ENCODE measurements at places on chromosomes 7 and 10. TPM values are rescaled to one million over a fixed set of nuclear protein-coding genes. Genes with fewer than 3 reads are reported as not detected.
A peak's percentile ranks its signal among the peaks of the same experiment; 100 is the strongest.

Gene RNF32
- 1.6 TPM for total RNA-seq

DNA sequence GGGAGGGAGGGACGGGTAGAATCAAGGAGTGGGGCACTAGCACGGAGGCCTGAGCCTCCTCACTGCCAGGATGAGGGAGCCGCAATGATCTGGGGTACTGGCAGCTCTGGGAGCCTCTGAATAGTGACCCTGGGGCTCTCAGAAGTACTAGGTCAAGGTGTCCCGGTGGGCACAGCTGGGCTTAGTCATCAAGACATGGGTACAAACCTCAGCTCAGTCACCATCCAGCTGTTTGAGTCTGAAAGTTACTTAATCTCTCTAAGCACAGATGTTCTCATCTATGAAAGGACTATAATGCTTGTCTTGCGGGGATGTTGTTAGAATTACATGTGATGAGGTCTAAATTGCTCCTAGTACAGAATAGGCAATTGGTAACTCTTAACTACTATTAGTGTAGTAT is 276.8 kb downstream of the KCNMA1 start:
- H3K4me1 ChIP-seq: no peaks in the 10 kb centered on the region
- H3K4me3 ChIP-seq: no peak overlapping the region
- H3K36me3 ChIP-seq: no peaks in the 10 kb centered on the region
- H3K27ac ChIP-seq: no peak overlapping the region
- H3K27me3 ChIP-seq: peaks cover 67% of the 10 kb centered on the region
- no peak for DNase-seq

- peaks cover 35% of the 10 kb centered on the region for H3K4me1 ChIP-seq
- peaks cover 32% of the 10 kb centered on the region for H3K36me3 ChIP-seq
- DNase-seq: no peak
- no peaks in the 10 kb centered on the region for H3K27me3 ChIP-seq
- no peak overlapping the region for H3K4me3 ChIP-seq
Observed at GRCh38 chr10:74018241-74018640, 20.3 kb downstream of the VCL start.

Gene MMD2
- not detected for total RNA-seq

DNA sequence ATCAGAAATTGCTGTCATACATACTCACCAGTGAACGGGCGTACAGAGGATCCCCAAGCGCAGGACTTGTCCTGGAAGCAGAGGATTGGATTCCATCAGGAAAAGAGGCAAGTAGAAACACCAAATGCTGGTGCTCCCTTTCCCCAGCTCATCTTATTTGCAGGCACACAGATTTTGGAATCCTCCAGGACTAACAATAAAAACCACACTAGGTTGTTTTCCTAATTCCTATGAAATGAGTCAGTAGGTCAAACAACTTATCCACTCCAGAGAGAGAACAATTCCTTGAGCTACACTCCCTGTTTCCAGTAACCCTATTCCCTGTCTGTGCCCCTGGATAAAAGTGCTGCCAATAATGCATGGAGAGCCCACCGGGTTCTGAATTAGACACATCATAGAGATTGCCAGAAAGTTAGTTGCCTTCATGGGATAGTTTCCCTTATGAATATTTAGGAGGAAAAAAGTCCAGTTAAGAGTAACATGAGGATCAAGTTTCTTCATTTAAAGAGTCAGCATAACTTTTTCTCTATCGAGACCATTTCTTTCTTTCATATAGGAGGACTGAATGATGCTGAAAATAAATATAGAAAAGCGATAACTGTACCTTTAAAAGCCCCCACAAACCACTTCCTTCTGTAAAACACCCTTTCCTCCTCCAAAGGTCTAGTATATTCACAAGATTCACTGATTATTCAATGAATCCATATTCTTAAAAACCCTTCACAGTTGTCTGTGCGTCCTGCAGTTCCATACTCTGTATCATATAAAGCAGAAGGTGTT is 178.3 kb upstream of the KLF14 start:
- no peaks in the 10 kb centered on the region for H3K27me3 ChIP-seq
- DNase-seq: no peak
- H3K27ac ChIP-seq: peak overlapping the region; percentile 97
- H3K4me3 ChIP-seq: peak overlapping the region; percentile 94
- peaks cover 99% of the 10 kb centered on the region for H3K36me3 ChIP-seq
- H3K4me1 ChIP-seq: peaks cover 55% of the 10 kb centered on the region

- no peaks in the 10 kb centered on the region for H3K27me3 ChIP-seq
- H3K4me3 ChIP-seq: peak overlapping the region; percentile 89
- peaks cover 11% of the 10 kb centered on the region for H3K36me3 ChIP-seq
- peak; percentile 18 for DNase-seq
- no peak overlapping the region for H3K27ac ChIP-seq
Observed at GRCh38 chr10:95906677-95907455, 909 bp upstream of the CC2D2B start.

- no peak for DNase-seq
- H3K27me3 ChIP-seq: no peaks in the 10 kb centered on the region
- H3K36me3 ChIP-seq: no peaks in the 10 kb centered on the region
- no peak overlapping the region for H3K4me3 ChIP-seq
Observed at GRCh38 chr7:140869430-140869829, 55.3 kb downstream of the BRAF start.

DNA sequence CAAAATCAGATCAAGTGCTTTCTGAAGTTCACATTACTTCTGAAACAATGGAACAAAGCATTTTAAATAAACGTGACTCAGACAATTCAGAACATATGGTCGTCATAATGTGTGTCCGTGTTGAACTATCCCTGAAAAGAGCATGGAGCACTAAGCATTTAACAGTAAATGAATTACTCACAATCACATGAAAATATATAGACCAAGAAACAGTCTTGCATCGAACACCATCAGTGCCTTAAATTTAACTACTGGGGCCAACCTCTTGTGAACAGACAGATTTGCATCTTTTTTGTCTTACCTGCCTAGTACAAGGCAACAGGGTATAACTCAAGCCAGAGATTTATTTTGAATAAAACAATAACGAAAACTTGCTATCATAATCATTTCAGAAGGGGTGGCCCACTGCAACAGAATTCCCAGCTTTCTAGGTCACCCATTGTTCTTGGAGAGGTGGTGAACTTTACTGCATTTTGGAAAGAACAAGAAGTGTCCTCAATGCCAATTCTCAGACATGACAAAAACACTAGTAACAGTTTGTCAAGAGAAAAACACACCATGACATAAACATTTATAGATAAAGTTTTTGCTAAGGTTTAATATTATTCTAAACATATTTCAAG is 293.5 kb downstream of the SFMBT2 start:
- no peak for DNase-seq
- no peaks in the 10 kb centered on the region for H3K4me1 ChIP-seq
- no peak overlapping the region for H3K4me3 ChIP-seq
- peaks cover 74% of the 10 kb centered on the region for H3K27me3 ChIP-seq
- no peaks in the 10 kb centered on the region for H3K36me3 ChIP-seq
- no peak overlapping the region for H3K27ac ChIP-seq

Gene TMUB1
- total RNA-seq: 51.2 TPM

DNA sequence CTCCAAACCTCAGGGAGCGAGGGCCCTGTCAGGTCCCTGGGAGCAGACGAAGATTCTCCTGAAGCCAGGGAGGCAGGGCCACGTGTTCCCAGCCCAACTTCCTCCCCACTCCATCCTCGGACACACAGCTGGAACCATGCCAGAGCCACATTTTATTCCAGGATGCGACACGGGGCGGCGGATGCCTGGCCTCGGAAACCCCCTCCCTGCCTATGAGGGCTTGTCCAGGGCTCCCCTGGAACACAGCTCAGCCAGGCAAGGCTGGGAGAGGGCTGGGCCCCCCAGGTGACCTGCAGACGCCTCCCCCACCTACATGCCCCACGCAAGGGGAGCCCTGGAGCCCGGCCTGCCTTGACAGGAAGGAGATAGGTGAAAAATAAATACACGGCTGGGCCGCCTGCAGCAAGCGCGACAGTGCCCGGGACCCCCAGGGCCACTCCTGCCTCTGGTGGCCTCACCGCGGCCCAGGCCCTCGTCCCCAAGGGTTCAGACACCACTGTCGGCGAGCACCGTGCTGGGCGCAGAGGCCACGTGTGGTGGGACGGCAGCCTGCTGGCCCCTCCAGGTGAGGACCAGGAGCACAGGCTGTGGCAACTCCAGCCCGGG is 21.5 kb downstream of the GET4 start:
- peaks cover 98% of the 10 kb centered on the region for H3K36me3 ChIP-seq
- peak; percentile 47 for DNase-seq
- H3K27me3 ChIP-seq: no peaks in the 10 kb centered on the region
- no peak overlapping the region for H3K27ac ChIP-seq
- H3K4me1 ChIP-seq: peaks cover 18% of the 10 kb centered on the region

DNA sequence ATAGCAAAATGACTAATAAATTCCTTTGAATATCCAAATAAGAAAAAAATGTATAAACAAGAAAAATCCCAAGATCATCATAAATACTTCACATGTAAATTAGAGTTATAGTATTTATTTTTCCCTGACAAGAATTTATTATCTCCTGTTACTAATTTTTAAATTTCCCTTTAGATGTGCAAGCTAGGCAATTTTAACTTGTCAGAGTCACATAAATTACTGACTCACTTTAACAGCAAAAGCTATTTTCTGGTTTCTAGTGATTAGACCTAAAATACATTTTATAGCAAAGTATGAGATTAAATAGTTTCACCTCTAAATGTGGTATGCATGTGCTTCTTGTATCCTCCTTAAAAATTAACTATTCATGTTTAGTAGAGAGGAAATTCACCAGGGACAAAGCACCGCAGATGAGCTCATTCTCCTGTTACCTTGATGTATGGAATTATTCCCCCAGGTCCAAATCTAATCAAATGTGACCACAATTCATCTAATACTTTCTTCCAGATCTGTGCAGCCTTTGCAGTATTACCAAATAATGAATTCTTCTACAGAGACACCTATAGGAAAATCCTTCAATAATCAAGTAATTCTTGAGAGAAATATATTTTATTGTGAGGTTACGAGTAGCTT is 621.2 kb downstream of the DNAJB9 start:
- H3K4me3 ChIP-seq: no peak overlapping the region
- DNase-seq: no peak
- no peaks in the 10 kb centered on the region for H3K36me3 ChIP-seq

Gene OR2A5
- total RNA-seq: not detected

DNA sequence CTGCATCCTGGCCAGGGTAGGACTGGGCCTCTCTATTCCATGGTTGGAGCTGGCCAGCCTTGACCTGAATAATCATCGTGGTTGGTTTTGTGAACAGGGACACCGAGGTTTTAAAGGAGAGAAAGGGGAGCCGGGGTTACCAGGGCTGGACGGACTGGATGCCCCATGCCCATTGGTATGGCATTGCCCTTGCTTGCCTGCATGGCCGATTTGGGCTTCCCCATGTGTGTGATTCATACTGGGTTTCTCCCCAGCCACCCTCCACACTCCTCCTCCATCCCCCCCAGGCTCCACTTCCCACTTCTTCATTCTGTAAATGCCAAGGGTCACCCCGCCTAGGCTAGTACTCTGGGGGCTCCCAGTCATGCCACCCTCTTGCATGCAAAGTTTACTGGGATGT is 98.8 kb upstream of the MACROH2A2 start:
- H3K36me3 ChIP-seq: no peaks in the 10 kb centered on the region
- H3K4me1 ChIP-seq: no peaks in the 10 kb centered on the region
- H3K27me3 ChIP-seq: peaks cover 97% of the 10 kb centered on the region
- H3K27ac ChIP-seq: no peak overlapping the region

DNA sequence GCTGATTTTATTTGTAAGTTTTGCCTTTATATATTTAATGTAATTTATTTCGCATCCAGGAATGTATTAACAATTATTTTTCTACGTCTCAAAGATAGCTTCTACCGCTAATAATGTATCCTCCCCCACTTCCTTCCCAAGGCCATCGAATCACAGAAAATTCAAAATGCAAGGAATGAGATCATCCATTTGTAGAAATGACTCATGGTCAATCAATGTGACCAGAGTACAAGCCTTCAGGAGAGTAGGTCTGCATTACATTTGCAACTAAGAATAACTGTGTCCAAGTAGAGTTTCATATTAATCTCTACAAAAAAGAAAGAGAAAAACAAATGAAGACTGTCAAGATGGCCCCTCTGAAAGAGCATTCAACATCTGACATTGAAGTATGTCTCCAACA is 205.9 kb upstream of the PHF14 start:
- H3K4me1 ChIP-seq: no peaks in the 10 kb centered on the region
- no peaks in the 10 kb centered on the region for H3K27me3 ChIP-seq
- H3K36me3 ChIP-seq: no peaks in the 10 kb centered on the region

GRCh38 chr10:66639371-66639770 is 286.5 kb upstream of the LRRTM3 start:
- no peak for DNase-seq
- H3K27me3 ChIP-seq: no peaks in the 10 kb centered on the region
- no peak overlapping the region for H3K4me3 ChIP-seq
- no peak overlapping the region for H3K27ac ChIP-seq

GRCh38 chr7:30739691-30740090 is 12.2 kb upstream of the INMT start:
- no peak overlapping the region for H3K4me3 ChIP-seq
- H3K36me3 ChIP-seq: no peaks in the 10 kb centered on the region
- peaks cover 8% of the 10 kb centered on the region for H3K4me1 ChIP-seq
- H3K27me3 ChIP-seq: peaks cover 65% of the 10 kb centered on the region

Gene ADAMTS14
- total RNA-seq: 0.12 TPM

GRCh38 chr7:96479015-96479645 is 157.2 kb upstream of the SLC25A13 start:
- no peak overlapping the region for H3K27ac ChIP-seq
- H3K27me3 ChIP-seq: peaks cover 1% of the 10 kb centered on the region
- H3K36me3 ChIP-seq: no peaks in the 10 kb centered on the region
- DNase-seq: no peak
- H3K4me1 ChIP-seq: no peaks in the 10 kb centered on the region
- H3K4me3 ChIP-seq: no peak overlapping the region

Gene WDR86
- total RNA-seq: not detected

Gene GGCT
- 90.6 TPM for total RNA-seq

DNA sequence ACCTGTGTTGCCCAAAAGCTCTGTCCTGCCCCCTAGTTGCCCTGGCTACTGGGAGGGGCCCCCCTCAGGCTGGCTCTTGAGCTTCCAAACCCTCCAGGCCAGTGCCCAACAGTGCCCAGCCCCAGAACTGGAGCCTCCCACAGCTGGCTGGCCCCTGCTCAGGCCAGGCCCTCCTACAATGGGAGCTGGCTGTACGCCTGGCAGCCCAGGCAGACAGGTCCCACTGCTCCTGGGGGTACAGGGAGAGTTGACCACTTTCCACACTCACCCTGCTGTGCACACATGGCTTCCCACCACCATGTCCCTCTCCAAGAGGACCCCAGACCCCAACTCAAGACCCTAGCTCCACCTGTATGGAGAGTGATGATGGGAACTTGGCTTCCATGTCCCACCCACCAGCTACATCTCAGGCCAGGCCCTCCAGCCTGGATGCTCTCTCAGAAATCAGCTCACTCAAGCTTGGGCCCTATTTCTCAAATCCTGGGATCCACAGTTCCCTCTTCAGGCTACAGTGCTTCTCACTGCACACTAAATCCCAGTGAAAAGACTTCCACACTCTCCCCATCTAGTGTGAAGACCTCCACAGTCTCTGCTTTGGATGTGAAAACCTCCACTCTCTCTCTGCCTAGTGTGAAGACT is 92.6 kb downstream of the OAT start:
- no peak overlapping the region for H3K27ac ChIP-seq
- H3K27me3 ChIP-seq: peaks cover 89% of the 10 kb centered on the region
- no peaks in the 10 kb centered on the region for H3K4me1 ChIP-seq
- no peak overlapping the region for H3K4me3 ChIP-seq

- no peaks in the 10 kb centered on the region for H3K4me1 ChIP-seq
- H3K27ac ChIP-seq: peak overlapping the region; percentile 92
- peaks cover 97% of the 10 kb centered on the region for H3K36me3 ChIP-seq
- no peak for DNase-seq
- no peaks in the 10 kb centered on the region for H3K27me3 ChIP-seq
- H3K4me3 ChIP-seq: no peak overlapping the region
Observed at GRCh38 chr7:6650521-6651011, 13.4 kb downstream of the ZNF316 start.

All from Calu3 (cell line).